ENCODE measurements at places on chromosomes 11 and 22. TPM values are rescaled to one million over a fixed set of nuclear protein-coding genes. Genes with fewer than 3 reads are reported as not detected.

Gene SGSM1
- not detected for total RNA-seq

Gene IL17REL
- not detected for total RNA-seq

Gene TMEM191C
- 0.50 TPM for total RNA-seq

Gene LAMTOR1
- total RNA-seq = 149 TPM

Gene BLID
- 1.5 TPM for total RNA-seq

All from bronchus fibroblast of lung (primary cell).